ENCODE measurements at places on chromosomes 4 and X.

DNA sequence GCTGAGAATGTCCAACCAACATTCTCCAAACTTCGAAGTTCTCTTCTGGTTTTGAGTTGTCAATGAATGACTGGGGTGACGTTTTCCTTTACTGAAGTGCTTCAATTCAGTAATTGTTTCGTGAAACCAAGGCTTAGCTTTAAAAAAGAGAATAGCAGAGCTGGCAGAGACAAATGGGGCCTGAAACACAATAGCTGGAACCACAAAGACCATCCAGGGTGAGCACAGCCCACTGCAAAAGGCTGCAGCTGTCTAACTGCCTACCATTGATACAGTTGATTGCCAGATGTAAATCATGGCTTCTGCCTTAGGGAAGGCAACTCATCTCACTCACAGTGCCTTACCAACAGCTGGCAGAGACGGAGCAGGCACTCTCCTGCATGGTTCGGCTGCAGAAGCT, 78.7 kb upstream of the ZNF518B start:
- DNase-seq, result no peak

DNA sequence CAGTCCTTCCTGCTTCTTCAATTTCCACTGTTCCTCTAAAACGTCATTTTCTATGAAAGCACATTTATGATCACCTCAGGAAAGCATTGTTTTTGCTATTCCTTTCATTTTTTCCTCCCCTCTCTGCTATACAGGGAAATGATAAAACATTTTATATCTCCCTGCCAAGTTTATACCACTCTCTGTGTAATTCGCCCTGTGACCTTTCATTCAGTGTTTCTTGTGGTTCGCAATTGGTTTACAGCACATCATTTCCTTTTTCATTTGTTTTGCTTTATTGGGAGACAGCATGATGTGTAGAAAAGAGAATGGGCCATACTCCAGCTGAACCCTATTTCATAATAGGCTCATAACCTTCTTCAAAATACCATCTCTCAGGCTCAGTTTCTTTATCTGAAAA, 99.9 kb upstream of the RAPGEF2 start:
- DNase-seq, result peak; percentile 32

- DNase-seq, result no peak
These were observed 8.3 kb downstream of the SLC10A6 start for GRCh38 chr4:86840858-86841257.

- no peak for DNase-seq
These were observed 100.5 kb downstream of the MFAP3L start for GRCh38 chr4:169925678-169926077.

- DNase-seq, result no peak
These were observed 52.5 kb downstream of the VGLL1 start for GRCh38 chrX:136584545-136584944.

- no peak for DNase-seq
These were observed 38.1 kb upstream of the UGT2B15 start for GRCh38 chr4:68708566-68708965.
